ENCODE measurements at places on chromosomes 1 and 21. TPM values are rescaled to one million over a fixed set of nuclear protein-coding genes. Genes with fewer than 3 reads are reported as not detected.

GRCh38 chr21:34362136-34362444 lies 1.7 kb upstream of the KCNE2 start:
- DNase-seq, result no peak

- peak; percentile 83 for DNase-seq
Measured at GRCh38 chr21:32457360-32457840, 44.9 kb downstream of the EVA1C start.

DNA sequence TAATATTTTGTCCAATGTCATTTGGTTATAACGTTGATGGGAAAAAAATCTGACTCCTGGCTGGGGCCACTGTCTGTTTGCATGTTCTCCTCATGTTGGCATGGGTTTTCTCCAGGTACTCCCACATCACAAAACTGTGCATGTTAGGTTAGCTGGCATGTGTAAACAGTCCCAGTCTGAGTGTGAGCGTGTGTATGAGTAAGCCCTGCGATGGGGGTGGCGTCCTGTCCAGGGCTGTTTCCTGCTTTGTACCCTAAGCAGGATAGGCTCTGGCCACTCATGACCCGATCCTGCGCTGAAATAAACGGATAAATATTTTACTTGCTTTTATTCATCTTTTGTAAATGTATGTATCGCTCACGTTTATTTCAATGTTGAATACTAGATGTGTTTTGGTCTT lies 13.5 kb downstream of the EFCAB14 start:
- DNase-seq, result no peak

GRCh38 chr1:162561616-162562469 lies at the start of gene UAP1:
UAP1 (plus strand) TSS chr1:162561722; CDS start chr1:162566069, 4,347 bp downstream.
- peak; percentile 44 for DNase-seq

- DNase-seq, result no peak
Measured at GRCh38 chr1:173509797-173510196, 32.7 kb downstream of the PRDX6 start.

GRCh38 chr1:248288391-248288790 lies 10.6 kb upstream of the OR2T33 start:
- DNase-seq, result no peak

DNA sequence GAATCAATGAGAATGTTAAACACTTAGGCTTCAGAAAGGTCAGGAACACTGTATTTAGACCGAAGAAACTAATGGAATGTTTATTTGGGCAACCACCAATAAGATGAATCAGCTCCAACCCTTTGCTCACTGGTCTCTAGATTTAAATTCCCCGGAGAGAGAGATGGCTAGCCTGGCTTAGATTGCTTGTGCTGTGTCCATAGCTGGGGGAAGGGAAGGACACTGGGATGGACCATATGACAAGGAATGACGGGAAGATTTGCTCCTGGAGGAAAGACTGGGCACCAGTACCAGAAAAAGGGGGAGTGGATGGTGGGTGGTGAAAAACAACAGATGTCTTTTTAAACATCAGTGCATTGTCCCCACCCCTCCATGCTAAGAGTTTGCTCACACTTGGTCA lies 426.6 kb downstream of the DUSP10 start:
- peak; percentile 74 for DNase-seq

The CD5L gene
- total RNA-seq, result not detected

The FMO1 gene
- total RNA-seq, result not detected

The SPATA1 gene
- total RNA-seq, result not detected

The GPR137B gene
- 10.2 TPM for total RNA-seq

The AZIN2 gene
- total RNA-seq, result 0.20 TPM
